ENCODE measurements at places on chromosomes 11 and 22.

- DNase-seq: no peak
Observed at GRCh38 chr11:10302359-10302743, 2.5 kb upstream of the ADM start.

GRCh38 chr22:36289406-36289870 is 36.5 kb downstream of the APOL1 start:
- no peak for DNase-seq

- DNase-seq: no peak
Observed at GRCh38 chr11:32187111-32187510, 96.2 kb downstream of the RCN1 start.

DNA sequence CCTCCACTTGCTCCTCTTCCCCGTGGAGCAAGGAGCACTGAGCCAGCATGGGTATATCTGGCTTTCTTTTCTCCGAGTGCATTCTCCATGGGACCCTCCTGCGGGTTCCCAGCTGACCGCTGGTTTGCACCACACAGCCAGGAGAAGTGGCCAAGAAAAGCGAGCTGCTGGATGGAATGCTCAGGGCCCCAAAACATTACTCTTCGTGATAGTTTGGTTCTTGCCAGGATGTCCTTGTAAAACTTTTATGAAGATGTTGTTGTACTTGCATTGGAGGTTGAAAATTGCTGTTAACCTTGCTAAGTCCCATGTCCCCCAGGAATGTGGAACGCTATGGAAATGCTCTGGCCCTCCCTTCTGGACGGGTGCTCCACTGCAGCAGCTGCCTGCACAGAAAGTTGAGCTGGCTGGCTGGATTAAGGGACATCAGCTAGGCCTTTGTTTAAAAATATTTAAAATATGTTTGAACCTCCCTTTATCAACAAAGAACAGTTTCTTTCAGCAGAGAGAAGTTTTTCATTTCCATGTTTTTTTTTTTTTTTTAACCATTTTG is 68.7 kb downstream of the ZNRF3 start:
- DNase-seq: no peak

- DNase-seq: peak; percentile 22
Observed at GRCh38 chr22:29004647-29005371, 56.8 kb downstream of the C22orf31 start.

Data from common myeloid progenitor, CD34-positive (primary cell).